Fibroblast of skin of left biceps (primary cell): ENCODE measurements at places on chromosomes 4 and X.

- DNase-seq = no peak
Measured at GRCh38 chrX:44253575-44253942, 89.9 kb downstream of the EFHC2 start.

GRCh38 chrX:1295550-1295949, 26.9 kb downstream of the CSF2RA start:
- no peak for DNase-seq

DNA sequence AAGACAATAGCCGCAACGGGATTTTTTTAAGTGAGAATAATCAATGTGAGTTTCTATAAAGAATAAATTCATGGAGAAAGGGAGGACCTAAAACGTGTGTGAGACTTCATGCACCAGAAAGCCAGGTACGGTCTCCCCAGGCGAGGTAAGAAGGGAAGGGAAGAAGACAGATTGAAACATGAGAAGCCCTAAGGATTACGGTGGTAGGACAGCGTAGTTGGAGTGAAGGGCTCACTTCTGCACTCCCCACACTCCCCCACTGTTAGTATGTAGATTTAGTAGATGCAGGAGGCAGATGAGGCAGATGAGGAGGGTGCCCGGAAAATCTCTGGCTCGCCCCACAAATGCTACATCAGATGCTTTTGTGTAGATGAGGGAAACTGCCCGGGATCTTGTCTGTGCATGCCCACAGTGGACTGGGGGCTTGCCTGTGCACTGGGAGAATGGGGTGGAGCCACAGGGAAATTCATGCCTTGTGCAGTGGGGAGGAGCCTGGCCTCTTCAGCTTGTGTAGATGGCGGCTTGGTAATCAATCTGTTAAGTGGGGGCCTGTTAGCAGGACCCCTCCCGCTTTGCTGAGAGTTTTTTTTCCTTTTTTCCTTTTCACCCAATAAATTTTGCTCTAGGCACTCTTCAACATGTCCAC, 1544.5 kb upstream of the TENM3 start:
- no peak for DNase-seq

DNA sequence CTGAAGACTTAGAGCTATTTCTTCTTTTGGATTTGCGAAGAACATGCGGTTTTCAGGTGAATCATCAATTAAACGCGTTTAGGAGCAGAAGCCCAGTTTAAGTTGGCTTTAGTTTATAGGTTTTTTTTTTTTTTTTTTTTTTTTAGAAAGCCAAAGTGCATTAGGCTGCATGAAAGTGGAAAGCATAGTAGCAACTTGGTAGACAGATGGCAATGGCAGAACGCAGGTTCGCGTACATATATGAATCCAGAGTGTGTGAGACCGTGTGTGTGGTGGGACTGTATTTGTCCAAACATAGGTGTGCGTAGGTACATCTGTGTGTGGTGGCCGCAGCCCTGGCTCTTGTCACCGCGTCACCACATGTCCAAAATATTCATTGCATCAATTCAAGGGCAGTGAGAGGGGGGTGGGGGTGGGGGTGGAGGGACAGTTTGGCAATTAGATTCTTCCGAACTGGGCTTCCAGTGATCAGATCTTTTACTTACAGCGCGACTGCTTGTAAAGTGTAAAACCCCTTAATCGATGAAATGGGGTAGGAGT, 901 bp downstream of the JADE1 start:
- DNase-seq = no peak

GRCh38 chrX:48776818-48777439, 9.5 kb upstream of the GATA1 start:
- no peak for DNase-seq

DNA sequence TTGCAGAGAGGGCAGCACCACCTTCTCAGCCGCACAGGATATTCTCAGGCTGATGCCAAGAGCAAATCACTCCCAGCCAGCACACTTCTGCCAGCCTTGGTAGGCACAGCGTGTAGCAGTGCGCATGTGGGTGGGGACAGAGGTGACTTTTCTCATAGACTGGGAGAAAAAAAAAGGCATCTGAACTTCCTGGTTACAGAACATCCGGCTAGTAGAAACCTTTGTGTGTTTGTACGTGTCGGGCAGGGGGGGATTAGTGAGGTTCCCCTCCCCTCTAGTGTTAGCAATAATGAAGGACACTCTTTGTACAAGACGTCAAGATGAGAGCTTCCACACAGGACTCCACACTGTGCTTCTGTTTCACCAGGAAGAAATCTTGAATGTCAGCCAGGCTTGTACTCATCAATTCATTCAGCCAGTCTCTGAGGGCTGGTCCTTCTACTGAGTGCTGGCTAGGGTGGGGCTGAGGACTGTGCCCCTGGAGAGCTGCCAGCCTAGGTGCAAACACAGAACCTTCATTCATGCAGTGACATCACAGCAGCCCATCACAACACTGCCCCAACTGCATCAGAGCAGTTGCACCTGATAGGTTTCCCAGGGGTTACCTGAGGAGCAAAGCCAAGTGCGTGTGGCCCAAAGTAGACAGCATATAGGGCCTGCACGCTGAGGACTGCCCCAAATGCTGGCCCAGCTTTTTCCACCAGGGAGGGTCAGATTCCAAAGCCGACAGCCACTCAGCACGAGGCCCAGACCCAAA, 34.7 kb downstream of the SLC25A5 start:
- DNase-seq = no peak

GRCh38 chr4:27684610-27685011, 824.0 kb downstream of the STIM2 start:
- no peak for DNase-seq

- no peak for DNase-seq
Measured at GRCh38 chr4:179804440-179804839, 2362.2 kb upstream of the AGA start.
